Left kidney (tissue), 8 donors: ENCODE measurements at places on chromosomes 4 and X. TPM values are rescaled to one million over a fixed set of nuclear protein-coding genes. Genes with fewer than 3 reads are reported as not detected.

GRCh38 chrX:40422021-40422420 is 158.7 kb upstream of the ATP6AP2 start:
- no peak for DNase-seq

DNA sequence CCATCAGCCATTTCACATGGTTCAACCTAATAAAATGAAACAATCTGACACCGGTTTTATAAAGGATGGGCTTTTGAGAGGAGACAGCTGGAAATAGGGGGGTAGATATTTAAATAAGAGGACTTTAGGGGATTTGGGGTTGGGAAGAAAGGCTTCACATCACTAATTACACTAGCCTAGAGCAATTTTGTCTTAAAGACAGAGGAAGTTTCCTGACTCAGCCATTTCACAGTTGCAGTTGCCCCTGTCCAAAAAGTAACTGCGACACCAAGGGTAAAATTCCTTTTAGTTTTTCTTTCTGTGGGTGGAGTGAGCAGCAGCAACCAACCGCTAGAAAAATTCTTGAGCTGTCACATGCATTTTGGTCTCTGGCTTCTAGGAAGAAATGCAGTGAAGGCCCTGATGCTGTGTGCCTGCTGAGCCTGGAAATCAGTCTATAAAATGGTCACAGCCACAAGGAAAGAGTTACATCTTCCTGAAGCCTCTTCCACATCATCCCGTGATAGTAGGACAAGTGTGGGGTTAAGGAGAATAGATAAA is 233.6 kb downstream of the ZNF674 start:
- no peak for DNase-seq

- no peak for DNase-seq
These were observed 5.9 kb downstream of the ARHGEF38 start for GRCh38 chr4:105558277-105558676.

DNA sequence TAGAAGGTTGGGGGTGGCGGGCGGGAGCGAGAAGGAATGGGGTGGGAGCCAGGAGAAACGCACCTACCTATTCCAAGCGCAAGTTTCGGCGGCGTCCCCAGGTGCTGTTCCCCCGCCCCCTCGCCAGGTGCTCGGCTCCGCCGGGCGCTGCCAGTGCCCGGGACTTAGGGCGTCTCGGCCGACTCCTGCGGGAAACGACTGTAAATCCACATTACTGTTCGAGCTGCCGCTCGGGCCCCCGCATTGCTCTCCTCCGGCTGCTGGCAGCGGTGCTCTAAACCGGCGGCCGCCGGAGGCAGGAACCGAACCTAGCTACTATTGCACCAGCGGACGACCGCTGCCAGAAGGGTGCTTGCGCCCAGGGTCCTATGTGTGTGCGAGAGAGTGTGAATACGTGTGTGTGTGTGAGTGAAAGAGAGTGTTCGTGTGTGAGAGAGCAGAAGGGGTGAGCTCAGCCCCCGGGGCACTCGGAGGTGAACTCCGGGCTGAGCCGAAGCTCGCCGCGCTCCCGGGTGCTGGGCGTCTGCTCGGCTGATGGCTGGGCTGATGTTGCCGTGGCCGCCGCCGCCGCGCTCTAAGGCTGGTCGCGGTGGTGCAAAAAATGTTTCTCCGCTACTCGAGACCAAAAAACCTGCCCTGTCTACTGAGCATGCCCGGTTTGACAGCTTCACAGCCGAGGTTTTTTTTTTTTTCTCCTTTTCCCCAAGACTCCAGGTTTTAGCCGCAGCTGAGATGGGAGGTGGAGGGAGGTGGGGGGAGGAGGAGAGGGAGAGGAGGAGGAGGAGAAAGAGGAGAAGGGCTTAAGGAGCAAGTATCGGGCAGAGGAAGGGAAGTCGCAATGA is 115.7 kb upstream of the TEX13C start:
- DNase-seq, result peak; percentile 40

GRCh38 chrX:85897362-85898126 is 149.8 kb downstream of the CHM start:
- no peak for DNase-seq

REST gene
- 59.9 TPM for polyA plus RNA-seq

GRCh38 chr4:13540446-13541175 is 3.7 kb downstream of the NKX3-2 start:
- no peak for DNase-seq
